ENCODE measurements at places on chromosomes 11 and 22. TPM values are rescaled to one million over a fixed set of nuclear protein-coding genes. Genes with fewer than 3 reads are reported as not detected.
A peak's percentile ranks its signal among the peaks of the same experiment; 100 is the strongest.

GRCh38 chr11:64064374-64065140 lies 28.8 kb downstream of the FLRT1 start:
- no peak overlapping the region for H3K27ac ChIP-seq
- DNase-seq = no peak
- peaks cover 16% of the 10 kb centered on the region for H3K27me3 ChIP-seq
- H3K4me1 ChIP-seq = peaks cover 8% of the 10 kb centered on the region
- no peak overlapping the region for H3K4me3 ChIP-seq

DNA sequence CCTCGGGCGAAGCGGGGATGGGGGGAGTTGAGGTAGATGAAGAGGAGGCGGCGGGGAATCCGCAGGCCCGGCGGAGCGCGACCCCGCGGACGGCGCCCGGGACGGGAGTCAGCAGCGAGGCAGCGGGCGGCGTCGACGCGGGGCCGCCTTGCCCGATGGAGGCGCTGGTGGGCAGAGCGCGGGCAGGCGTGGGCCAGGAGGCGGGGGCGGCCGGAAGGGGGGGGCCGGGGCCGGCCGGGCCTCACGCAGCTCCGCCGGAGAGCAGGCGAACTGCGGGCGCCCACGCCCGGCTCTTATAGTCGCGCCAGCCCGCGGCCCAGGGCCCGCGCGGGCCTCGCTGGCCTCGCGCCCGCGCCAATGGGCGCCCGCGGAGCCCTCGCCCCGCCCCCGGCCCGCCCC lies at the start of gene IGF2:
Gene IGF2, minus strand, starts transcription at position 267 of the 399 bp plus-strand sequence. CDS start 3,866 bp downstream, outside the sequence.
- H3K4me3 ChIP-seq = peak within 1 kb of the TSS; percentile 50
- H3K27me3 ChIP-seq = peaks cover 58% of the 10 kb centered on the region
- no peak for DNase-seq
- no peak within 1 kb of the TSS for H3K27ac ChIP-seq

DNA sequence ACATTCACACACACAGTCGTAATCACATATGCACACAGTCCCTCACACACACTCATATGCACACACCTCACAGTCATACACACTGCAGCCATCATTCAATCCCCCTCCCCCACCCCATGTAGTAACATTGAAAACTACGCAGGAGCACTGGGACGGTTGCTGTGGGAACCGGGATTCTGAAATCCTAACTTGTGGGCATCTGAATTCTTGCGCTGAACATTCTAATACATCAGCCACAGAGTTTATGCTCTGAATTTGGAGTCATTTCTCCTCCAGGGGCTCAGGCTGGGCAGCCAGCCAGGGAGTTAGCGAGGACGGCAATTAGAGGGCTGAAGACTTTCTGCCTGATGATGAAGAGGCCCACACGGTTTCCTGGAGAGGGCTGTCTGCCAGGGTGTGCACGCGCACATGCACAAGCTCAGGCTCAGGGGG lies 32.7 kb downstream of the CD6 start:
- H3K36me3 ChIP-seq = peaks cover 76% of the 10 kb centered on the region
- DNase-seq = peak; percentile 75
- peak overlapping the region; percentile 75 for H3K4me3 ChIP-seq
- H3K27ac ChIP-seq = peak overlapping the region; percentile 97
- no peaks in the 10 kb centered on the region for H3K27me3 ChIP-seq

Gene OR51B5
- total RNA-seq = not detected

DNA sequence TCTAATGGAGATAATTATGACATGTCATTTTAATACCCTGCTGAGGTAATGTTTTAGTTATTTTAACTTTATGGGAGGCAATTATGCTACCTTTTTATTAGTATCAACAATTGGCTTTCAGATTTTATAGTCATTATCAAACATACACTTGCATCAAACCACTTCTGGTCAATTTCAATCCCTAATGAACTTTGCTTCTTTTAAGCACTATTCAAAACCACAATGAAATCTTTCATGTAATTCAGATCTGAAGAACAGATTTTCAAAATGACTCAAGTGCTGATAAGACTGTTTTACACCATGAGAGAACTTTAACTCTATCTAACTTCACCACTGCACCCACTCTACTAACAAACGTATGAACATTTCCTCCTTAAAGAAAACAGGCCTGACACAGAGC lies 25.9 kb upstream of the CCDC34 start:
- peaks cover 1% of the 10 kb centered on the region for H3K27me3 ChIP-seq
- no peak for DNase-seq
- H3K4me3 ChIP-seq = no peak overlapping the region
- H3K4me1 ChIP-seq = peaks cover 4% of the 10 kb centered on the region
- no peaks in the 10 kb centered on the region for H3K36me3 ChIP-seq

Gene NXPE1
- total RNA-seq = not detected

GRCh38 chr11:77308838-77309237 lies 7.4 kb upstream of the GDPD4 start:
- H3K27me3 ChIP-seq = no peaks in the 10 kb centered on the region
- peaks cover 3% of the 10 kb centered on the region for H3K4me1 ChIP-seq
- no peaks in the 10 kb centered on the region for H3K36me3 ChIP-seq
- no peak overlapping the region for H3K4me3 ChIP-seq
- H3K27ac ChIP-seq = no peak overlapping the region
- no peak for DNase-seq

Gene ARHGAP20
- 0.05 TPM for total RNA-seq

DNA sequence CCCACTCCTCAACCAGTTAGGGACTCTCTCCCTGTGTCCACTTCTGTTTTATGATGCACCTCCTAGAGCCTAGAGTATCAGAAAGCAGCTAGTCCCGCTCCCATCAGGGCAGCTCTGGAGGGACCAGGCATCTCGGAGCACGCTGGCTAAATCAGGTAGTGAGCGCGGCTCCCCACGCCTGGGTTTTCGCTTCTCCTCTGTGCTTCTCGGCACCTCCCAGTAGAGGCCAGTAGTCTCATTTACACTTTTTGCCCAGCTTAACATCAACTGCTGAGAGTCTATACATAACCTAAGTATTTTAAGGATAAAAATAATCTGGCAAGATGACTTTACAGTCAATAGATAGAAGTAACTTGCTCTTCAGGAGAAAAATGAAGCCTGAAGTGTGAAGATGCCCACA lies 473.8 kb downstream of the OPCML start:
- no peak for DNase-seq
- H3K27me3 ChIP-seq = peaks cover 11% of the 10 kb centered on the region
- H3K27ac ChIP-seq = no peak overlapping the region

DNA sequence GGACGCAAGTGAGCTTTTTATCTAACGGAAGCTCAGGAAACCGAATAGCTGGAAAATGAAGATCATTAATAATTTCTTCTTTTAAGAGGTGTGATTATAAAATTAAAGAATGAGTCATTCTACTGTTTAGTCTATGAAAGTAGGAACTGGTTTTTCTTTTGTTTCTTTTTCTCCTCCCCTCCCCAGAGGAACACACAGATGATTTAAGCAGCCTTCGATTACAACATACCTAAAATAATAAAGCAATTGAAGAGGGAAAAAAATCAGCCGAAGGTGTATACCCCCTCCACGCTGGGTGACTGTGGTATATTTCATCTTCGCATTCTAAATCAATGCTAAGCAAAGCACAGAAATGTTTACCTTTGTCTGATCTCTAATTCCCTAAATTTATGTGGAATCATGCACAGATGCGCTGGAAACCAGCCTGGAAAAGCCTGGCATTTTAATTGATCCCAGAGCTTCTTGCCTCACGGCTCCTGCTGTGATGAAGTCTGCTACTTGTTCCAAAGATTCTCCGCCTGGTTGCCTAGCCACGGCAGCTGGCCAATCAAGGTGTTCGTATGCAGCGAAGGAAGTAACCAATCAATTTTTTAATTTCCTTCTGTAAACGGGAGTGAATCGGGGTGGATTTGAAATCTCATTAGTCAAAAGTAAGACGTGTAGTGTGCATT lies 133.9 kb downstream of the FANCF start:
- H3K4me3 ChIP-seq = no peak overlapping the region
- no peaks in the 10 kb centered on the region for H3K27me3 ChIP-seq
- H3K27ac ChIP-seq = no peak overlapping the region
- no peaks in the 10 kb centered on the region for H3K36me3 ChIP-seq

Gene SCUBE2
- not detected for total RNA-seq

Gene DESI1
- total RNA-seq = 55.5 TPM

Gene SCGB2A2
- total RNA-seq = not detected

DNA sequence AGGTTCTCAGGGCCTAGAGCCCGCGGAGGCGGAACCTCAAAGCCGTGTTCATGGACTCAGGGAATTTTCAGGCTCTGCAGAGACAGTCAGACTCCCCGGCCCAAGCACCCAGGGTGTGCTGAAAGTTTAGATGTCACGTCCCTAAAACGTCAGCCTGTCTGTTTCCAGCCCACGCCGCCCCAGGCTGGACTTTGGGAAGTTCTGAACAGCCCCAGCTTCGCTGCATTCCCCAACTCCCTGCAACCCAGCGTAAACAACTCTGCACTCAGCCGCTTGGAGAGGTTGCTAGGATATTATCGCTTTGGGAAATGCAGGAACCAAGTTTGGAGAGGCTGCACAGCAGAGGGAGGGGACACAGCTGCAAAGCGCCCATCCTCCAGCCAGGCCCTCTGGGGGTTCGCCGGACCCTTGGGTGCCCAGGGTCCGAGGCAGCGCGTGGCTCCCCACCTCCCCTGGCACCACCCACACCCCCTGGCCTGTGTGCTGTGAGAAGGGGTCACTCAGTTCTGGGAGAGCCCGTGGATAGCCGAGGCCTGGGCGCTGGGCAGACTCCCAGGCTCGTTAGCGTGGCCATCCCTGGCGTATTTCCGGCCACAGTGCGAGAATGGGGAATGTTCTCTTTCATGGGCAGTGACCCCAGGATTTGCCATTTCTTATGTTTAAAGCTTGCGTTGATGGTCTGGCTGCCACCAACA lies 120.5 kb upstream of the FGF3 start:
- peaks cover 19% of the 10 kb centered on the region for H3K27me3 ChIP-seq
- H3K27ac ChIP-seq = no peak overlapping the region
- H3K4me3 ChIP-seq = no peak overlapping the region
- no peaks in the 10 kb centered on the region for H3K36me3 ChIP-seq
- no peaks in the 10 kb centered on the region for H3K4me1 ChIP-seq

GRCh38 chr11:35491231-35491871 lies 34.1 kb downstream of the PAMR1 start:
- peaks cover 8% of the 10 kb centered on the region for H3K27me3 ChIP-seq
- DNase-seq = no peak
- H3K4me1 ChIP-seq = no peaks in the 10 kb centered on the region
- no peak overlapping the region for H3K27ac ChIP-seq
- H3K4me3 ChIP-seq = no peak overlapping the region

Gene DERL3
- 8.1 TPM for total RNA-seq

Gene APOA4
- total RNA-seq = not detected

Gene MCAT
- total RNA-seq = 14.3 TPM

Gene FAM180B
- not detected for total RNA-seq

DNA sequence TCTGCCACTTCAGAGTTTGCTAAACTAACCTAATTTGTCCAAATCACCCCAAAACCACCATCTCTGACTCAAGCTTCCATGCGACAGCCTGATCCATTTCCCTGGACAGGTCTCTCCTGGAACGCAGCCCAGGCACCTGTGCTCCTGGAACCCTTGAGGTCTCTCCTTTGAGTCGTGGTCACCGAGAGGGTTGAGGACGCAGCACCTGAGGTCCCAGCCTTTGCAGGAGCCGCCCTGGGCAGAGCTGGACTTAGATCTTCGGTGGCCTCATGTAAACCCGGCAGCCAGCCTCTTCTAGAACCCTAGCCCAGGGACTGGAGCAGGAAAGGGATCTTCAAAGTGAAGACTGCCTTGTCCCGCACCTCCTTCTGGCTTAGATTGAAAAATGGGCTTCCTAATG lies 37.6 kb downstream of the ASRGL1 start:
- no peak overlapping the region for H3K27ac ChIP-seq
- peaks cover 8% of the 10 kb centered on the region for H3K4me1 ChIP-seq
- peaks cover 1% of the 10 kb centered on the region for H3K27me3 ChIP-seq
- no peaks in the 10 kb centered on the region for H3K36me3 ChIP-seq

DNA sequence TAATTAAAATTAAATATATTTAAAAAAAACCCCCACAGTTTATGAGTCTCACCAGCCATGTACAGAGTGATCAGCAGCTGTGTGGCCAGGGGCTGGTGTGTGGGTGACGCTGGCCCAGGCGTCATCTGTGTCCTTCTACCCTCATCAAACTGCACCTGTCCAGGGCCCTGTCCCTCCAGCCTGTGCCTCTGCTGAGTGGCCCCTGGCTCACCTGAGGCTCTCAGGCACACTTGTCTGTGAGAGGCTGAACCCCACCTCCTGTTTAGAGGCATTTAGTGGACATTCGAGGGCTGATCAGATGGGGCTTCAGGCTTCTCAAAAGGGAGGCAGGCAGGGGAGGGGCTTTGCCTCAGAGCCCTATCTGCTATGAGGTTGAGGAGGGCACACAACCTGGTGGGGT lies 29.9 kb upstream of the SMIM38 start:
- H3K4me3 ChIP-seq = no peak overlapping the region
- no peaks in the 10 kb centered on the region for H3K27me3 ChIP-seq
- H3K4me1 ChIP-seq = peaks cover 38% of the 10 kb centered on the region
- H3K36me3 ChIP-seq = peaks cover 2% of the 10 kb centered on the region
- H3K27ac ChIP-seq = no peak overlapping the region

Gene MYO7A
- total RNA-seq = 0.29 TPM

Gene INS
- total RNA-seq = not detected

DNA sequence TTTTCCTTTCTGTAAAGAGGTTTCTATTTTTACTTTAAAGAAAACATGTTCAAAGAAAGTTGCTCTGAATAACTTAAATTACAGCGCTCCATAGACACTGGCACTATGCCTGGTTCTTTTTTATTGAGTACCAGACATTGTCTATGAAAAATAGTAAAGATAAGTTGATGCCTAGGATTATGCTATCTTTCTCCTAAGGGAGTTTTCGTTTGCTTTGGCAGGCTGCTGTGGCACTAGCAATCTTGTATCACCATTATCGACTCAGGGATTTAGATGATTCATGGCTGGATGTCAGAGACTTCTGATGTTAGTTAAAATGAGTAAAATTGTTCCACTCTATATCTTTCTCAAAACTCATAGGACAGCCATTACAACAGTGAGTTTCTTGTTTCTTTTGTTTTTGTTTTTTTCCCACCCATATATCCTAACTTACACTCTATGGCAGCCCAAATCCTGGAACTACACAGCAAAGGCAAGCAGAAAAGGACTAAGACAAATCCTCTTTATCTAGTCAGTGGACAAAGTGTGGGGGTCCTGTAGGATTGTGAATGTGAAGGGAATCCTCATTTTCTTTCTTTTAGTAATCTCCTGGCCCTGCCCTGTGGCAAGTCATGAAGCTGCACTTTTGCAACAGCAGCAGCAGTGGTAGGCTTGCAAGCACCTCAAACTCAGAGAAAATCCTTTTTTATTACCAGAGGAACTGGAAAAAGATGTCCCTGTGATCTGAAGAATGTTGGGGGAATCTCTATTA lies 20.7 kb downstream of the SLN start:
- no peaks in the 10 kb centered on the region for H3K4me1 ChIP-seq
- H3K36me3 ChIP-seq = no peaks in the 10 kb centered on the region
- H3K4me3 ChIP-seq = no peak overlapping the region
- H3K27ac ChIP-seq = no peak overlapping the region
- DNase-seq = no peak

DNA sequence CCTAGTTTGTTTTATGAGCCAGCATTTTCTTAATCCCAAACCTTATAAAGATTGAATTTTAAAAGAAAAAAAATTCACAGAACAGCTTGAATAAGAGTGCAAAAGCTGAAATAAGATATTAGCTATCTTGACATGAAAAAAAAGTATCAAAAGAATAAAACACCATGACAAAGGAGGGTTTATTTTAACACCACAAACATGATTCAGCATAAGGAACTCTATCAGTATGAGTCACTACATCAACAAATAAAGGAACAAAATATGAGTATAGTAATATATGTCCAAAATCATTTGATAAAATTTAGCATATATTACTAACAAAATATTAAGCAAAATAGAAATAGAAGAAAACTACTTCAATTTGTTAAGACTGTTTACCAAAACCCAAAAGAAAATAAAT lies 9.6 kb upstream of the LMO1 start:
- H3K4me1 ChIP-seq = no peaks in the 10 kb centered on the region
- H3K27ac ChIP-seq = no peak overlapping the region
- H3K36me3 ChIP-seq = no peaks in the 10 kb centered on the region
- no peak overlapping the region for H3K4me3 ChIP-seq
- DNase-seq = no peak

Gene SHISAL1
- total RNA-seq = not detected
